ENCODE measurements at places on chromosomes 1 and 21.

DNA sequence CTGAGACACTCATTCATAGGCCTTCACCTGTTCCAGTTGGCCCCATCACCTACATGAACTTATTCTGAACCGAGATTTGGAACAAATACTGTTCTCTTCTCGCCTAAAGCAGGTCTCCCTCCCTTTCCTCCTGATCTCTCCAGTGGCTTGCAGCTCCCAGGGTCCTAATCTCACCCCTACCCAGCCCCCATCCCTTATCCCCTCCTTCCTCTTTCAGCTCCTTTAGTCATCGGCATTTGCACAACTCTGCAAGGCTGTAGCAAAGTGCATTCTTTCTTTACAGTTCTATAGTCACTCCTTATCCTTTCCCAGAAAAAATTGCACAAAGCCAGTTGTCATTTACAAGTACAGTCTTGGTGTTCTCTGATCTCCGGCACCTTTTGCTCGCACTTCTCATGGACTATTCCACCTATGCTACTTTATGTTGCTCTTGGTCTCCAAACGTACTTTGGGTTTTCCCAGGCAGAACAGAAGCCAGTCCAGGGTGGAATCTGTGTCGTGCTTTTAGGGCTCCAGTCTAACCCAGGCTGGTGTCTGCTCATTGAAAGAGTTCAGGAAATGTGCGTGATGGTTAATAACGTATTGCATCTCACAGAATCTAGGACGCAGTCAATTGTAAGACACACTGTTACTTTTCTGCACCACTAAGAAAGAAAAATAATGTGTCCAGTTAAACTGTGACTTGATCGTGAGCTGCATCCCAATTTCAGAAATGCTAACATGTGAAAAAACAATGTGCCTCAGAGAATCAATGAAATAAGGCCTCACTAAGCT is 965 bp downstream of the ABCA4 start:
- DNase-seq = no peak

DNA sequence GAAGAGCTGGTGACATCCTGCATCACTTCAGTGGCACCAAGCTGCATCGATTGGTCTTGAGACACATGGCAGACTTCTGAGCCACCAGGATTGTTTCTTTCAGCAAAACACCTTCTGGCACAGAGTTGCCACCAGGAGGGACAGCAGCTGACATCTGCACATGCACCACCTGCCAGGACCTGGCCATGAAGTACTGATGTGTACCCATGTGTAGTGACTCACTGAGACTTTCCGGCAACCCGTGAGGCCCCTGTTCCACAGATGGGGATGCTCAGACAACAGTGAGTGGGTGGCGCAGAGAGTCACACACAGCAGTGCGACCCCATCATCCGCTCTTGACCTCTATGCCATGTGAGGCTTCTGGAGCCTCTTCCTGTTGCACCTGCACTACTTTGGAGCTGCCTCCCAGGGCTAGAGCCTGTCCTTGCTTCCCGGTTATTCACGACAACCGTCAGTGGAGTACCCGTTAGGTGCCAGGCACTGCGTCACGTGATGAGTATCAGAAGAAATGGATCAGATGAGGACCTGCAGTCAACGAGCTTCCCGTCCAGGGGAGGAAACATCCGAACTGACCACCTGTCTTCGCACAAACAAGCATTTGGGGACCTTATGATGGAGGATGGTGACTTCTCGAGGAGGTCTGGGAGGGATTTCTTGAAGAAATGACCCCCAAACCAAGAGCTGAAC is 80.5 kb upstream of the VAMP3 start:
- DNase-seq = no peak

DNA sequence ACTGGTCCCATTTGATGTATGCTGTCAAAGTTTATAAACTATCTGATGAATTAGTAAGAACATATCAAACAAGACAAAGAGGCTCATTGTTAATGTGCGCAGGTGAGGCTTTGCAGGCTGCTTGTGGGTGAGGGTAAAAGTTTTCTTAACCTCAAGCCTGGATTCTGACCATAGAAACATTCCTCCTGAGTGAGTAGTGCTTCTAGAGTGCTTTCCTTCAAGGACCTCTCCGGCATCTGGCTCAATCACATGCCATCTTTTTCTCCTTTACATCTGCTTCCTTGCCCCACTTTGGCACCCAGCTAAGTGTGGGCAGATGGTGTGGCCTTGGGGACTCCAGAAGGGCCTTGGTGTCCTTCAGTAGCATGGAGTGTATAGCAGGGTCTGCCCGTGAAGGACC is 104.0 kb downstream of the ROR1 start:
- no peak for DNase-seq

DNA sequence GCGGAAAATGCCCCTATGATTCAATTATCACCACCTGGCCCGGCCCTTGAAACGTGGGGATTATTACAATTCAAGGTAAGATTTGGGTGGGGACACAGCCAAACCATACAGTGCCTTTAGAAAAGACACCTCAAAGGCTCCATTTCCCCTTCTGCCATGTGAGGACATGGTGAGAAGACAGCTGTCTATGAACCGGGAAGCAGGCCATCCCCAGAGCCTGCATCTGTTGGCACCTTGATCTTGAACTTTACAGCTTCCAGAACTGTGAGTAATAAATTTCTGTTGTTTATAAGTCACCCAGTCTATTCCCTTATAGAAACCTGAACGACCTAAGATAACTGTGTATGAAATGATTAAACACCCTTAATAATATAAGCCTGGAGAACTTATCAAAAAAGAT is 61.6 kb downstream of the KIFAP3 start:
- DNase-seq = no peak

DNA sequence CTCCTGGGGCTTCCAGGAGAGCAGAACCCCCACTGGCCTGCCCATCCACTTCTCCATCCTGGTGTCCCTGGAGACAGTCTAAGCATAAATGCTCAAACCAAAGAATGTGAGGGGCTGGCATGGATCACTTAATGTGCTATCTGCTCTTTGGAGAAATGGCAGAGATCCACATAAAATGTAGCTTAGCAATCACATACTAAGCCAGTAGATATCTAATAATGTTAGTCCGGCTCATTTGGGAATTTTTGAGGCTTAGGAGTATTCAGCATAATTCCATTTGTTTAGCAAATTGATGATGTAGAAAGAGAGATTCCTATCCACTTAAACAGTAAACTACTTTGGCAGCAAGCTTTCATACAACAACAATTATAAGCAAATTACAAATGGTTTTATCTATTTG is 90.7 kb downstream of the TENT5C start:
- no peak for DNase-seq

DNA sequence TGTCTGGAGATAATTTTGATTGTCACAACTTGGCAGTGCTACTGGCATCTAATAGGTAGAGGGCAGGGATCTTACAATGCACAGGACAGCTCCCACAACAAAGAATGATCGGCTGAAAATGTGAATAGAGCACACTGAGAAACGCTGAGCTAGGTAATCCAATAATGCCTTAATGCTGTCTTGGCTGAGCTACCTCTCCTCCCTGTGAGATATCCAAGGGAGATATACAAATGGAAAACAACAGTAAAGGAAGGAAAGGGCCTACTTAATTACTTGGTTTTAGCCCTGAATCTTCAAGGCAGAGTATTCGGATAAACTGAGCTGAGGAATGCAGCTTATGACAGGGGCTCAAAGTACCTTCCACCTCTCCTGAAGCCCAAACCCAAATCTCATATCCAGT is 2.9 kb downstream of the DNASE2B start:
- DNase-seq = no peak

- DNase-seq = no peak
Measured at GRCh38 chr1:175976865-175977642, 230.0 kb downstream of the COP1 start.

GRCh38 chr1:159707472-159708260 is 6.7 kb downstream of the CRP start:
- no peak for DNase-seq

GRCh38 chr1:81551946-81552345 is 248.8 kb upstream of the ADGRL2 start:
- DNase-seq = no peak

DNA sequence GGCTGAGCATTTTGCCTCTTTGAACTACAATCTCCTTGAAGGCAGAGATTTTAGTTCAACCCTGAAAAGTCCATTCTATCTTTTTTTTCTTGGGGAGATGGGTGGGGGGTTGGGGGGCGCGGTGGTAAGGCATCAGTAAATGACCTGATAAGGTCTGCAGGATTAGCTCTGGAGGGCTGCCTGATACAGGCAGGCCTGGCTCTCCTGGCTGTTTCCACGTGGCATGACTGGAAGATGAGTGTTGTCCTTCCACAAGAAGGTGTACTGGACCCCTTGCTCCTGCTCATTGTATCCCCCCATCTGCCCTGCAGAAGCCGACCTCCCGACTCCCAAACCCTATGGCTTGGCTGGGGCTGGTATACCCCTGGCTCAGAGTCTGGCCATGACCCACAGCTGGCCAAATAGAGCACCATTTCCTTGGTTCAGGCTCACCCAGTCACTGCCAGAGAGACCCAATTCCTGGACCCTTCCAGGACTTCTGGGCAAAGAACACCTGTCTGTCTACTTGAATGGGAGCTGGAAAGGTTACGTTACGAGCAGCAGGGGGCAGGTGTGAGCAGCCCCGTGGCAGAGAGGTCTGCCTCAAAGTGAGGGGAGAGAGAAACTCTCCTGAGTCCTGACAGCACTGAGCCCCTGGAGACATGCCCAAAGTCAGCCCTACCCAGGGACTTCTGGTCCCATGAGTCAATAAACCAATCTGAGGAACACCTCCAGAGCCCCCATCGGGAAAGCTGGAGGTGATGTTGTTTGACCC is 17.0 kb downstream of the DHRS3 start:
- no peak for DNase-seq

GRCh38 chr1:171902527-171902926 is 61.2 kb downstream of the DNM3 start:
- DNase-seq = no peak

DNA sequence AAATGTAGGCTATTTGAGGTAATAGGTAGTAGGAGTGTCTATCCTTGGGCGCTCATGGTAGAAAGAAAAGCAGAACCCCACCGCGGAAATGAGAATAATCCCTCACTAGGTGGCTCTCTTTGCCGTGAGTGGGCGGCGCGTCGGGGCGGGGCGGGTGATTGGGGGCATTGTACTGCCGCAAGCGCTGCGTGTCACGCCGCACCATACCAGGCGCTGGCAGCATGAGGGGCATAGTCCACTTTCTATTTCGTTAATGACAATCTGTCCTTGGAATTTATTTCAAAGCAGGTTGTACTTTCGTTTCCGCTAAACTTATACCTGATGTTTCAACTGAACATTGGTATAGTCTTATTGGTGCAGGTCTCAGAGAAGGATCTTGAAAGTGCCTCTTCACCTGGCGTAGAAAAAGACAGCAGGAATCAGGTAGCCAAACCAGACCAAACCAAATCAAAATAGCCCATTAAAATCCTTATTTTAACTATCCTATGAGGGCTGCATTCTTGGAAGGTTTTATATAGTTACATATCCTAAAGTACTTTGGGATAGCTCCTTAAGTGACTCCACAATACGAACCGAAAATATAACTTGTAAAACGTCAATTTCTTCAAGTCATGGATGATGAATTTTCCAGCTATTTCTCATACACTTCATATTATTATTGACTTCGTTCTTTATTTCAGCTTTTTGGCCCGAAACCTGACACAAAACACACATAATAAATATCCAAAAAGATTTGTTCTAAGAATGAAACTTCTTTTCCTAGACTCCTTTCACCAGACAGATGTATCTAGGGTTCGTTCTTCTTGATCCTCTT is 1.9 kb upstream of the SMG7 start:
- peak; percentile 78 for DNase-seq

GRCh38 chr1:5951846-5952410 is 40.3 kb downstream of the NPHP4 start:
- DNase-seq = no peak

DNA sequence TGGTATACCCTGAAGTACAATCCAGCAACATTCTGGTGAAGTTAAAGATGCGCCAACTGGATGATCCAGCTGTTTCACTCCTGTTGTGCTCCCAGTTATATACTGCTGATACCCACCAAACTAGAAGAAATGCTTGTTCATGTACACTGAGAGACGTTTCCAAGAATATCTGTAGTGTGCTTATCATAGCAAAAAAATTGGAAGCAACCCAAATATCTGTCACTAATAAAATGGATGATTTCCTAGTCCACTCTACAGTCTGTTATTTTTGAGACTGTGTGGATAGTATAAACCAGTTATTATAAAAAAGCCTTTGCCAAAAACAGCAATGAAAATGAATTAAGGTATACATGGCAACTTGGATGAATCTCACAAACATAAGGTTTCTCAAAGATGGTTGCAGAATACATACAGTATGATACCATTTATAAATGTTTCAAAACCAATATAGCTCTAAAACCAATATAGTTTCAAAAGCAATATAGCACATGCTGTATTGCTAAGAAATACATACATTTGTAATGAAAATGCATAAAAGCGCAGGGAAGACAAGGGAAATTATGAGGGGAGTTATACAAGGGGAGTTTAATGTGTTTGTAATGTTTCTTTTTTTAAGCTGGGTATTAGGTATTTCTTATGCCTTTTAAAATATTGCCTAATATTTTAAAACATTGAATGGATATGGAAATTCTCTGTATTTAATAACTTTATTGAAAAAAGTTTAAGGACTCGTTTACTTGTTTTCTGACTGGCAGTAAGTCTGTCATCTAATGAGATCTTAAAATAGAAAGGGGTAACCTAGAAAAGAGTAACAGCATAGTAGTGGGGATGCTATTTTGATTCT is 36.5 kb downstream of the GPSM2 start:
- no peak for DNase-seq

DNA sequence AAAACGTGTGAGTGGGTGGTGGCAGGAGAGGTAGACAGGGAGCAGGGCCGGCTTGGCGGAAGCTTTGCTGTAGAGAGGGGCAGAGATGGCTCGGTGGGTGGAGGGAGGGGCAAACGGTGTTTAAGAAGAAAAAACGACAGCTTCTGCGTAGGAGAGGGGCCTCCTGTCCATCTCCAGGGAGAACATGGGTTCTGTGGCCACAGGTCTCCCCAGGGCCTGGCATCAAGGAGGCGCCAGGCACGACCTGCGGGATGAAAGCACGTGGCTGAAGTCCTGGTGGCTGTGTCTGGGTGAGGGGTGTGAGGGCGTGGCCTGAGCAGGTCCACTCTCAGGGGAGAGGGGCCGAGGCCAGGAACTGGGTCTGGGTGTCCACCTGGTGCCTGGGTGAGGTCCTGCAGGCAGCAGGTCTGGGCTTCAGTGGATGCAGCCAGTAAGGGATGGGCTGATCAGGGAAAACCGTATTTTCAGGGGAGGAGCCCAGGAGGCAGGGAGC is 940 bp upstream of the PRKCZ start:
- DNase-seq = peak; percentile 62

GRCh38 chr1:71028981-71029380 is 18.6 kb downstream of the PTGER3 start:
- DNase-seq = no peak

DNA sequence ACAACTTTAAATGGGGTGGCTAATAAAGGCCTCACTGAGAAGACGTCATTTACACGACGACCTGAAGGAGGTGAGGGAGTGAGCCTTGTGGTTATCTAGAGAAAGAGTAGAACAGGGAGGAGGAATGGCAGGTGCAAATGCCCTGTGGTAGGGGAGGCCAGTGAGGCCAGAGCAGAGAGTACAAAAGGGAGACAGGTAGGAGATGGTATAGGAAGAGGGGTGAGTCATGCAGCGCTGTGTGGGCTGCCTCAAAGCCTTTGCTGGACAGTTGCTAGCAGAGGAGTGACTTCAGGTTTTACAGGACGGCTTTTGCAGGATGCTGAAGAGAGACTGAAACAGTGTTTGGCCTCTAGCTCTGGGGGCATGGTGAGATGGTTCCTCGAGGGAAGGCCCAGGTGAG is 116.0 kb downstream of the IER5 start:
- no peak for DNase-seq
